ENCODE measurements at places on chromosomes 4 and X.

GRCh38 chrX:25124391-25124790 is 108.6 kb upstream of the ARX start:
- DNase-seq: no peak

DNA sequence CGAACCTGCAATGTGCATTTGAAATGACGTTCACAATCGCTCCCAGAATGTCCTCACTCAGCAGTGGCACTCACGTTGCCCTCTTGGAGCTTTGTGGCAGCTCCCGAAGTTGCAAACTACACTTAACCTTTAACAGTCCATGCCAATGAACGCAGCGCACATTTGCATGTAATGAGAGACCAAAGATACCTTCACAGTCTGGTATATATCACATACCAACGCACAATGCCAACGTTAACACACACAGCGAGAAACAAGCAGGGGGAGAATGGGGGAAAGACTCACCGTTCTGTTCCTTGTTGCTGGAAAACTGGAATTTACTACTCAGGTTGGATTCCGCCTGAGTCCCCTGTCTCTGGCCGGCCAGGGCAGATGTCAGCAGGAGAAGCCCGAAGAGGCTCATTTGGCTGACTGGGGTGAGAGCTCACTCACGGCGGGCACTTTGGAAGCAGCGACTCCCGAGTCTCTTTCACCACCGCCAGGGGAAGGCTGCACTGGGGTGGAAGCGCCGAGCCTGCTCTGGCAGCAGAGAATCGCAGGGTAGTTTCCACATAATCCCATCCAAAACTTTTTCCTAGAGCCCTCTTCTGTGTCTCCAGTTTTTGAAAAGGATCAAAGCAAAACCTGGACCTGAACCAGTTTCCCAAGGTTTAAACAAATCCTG is 966 bp downstream of the PDGFC start:
- peak; percentile 57 for DNase-seq

- DNase-seq: no peak
Measured at GRCh38 chrX:118585296-118585695, 89.7 kb downstream of the DOCK11 start.

DNA sequence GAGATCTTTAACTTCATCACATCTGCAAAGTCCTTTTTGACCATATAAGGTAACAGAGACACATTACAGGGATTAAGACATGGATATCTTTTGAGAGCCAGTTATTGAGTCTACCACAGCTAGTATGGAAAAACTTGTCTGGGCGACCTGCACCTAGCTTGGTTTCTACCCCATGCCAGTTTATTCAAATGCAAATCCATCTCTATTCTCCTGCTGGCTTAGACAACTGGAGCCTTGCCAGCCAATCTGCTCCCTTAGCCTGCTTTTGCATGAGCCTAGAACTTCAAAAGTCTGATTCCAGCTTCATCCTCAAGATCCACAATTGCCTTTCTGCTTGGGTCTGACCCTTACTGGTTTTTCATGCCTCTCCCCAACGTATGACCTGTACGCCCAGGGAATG is 212.0 kb upstream of the AFF2 start:
- DNase-seq: no peak

DNA sequence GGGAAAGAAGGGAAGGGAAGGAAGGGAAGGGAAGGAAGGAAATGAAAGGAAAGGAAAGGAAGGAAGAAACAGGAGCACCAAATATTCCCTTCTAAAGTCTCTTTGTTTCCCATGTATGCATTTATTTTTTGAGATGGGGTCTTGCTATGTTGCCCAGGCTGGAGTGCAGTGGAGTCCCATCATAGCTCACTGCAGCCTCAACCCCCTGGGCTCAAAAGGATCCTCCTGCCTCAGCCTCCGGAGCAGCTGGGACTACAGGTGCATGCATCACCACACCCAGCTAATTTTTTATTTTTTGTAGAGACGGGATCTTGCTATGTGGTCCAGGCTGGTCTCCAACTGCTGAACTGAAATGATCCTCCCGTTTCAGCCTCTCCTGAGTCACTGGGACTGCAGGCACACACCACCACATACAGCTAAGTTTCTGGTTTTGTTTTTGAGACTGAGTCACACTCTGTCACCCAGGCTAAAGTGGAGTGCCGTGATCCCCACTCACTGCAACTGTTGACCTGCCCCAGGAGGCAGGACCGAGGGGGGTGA is 102.8 kb downstream of the CRLF2 start:
- DNase-seq: no peak

DNA sequence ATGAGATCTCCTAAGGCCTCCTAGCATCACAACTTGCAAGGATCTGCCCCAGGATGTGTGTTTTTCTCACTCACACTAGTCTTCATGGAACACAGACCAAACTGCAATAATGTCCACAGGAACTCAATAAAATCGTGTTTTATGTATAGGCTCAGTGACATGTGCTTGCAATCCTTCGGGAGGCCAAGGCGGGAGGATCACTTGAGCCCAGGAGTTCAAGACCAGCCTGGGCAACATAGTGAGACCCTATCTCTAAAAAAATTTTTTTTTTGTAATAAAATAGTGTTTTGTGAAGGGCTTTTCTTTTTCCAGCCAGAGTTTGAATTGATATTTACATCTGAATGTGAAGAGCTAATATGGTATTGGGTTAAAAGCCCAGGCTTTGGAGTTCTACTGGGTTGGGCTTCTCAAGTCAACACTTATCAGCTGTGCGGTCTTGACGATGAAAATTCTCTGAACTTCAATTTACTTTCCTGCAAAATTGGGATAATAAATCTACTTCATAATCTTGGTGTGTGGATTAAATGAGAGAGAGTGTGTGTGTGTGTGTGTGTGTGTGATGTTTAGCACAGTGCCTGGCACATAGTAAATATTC is 38.7 kb upstream of the SETD7 start:
- DNase-seq: no peak

- DNase-seq: no peak
Measured at GRCh38 chr4:140070973-140071372, 83.0 kb downstream of the MAML3 start.

GRCh38 chr4:111639876-111640275 is 505.4 kb upstream of the FAM241A start:
- no peak for DNase-seq

GRCh38 chr4:1414831-1415680 is 8.8 kb upstream of the NKX1-1 start:
- DNase-seq: no peak

DNA sequence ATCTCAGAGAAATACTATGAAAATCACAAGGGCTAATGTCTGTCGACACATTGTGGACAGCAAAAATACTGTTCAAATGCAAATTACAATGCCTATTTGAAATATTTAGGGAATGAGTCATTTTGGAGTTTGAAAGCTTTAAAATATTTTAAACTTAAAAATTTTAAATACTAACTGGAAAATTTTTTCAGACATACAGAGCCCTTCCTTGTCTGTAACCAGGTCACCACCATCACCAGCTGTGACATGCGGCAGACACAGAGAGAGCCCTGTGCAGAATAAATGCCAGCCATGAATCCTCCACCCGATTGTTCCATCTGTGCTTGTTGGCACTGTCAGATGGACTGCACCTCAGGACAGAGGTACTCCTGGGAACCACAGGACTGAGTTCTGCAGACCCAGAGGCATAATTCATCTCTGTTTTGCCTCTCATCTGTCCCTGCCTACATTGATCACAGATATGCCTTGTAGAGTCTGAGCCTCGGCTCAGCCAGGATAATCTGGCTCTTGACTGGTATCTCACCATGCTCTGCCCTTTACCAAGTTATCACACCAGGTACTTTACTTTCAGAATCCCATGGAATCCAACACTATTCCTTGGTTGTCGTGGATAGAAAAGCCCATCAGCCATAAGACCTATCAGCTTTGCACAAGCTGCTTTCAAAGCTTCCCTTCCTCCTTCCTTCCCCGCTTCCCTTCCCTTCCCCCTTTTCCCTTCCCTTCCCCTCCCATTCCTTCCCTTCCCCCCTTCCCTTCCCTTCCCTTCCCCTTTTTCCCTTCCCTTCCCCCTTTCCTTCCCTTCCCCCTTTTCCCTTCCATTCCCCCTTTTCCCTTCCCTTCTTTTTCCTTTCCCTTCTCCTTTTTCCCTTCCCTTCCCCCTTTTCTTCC is 67.2 kb downstream of the TBC1D9 start:
- DNase-seq: no peak

GRCh38 chr4:147780137-147780777 is 48.4 kb downstream of the ARHGAP10 start:
- no peak for DNase-seq

GRCh38 chr4:88286897-88287296 is 2.5 kb upstream of the PPM1K start:
- DNase-seq: no peak

- DNase-seq: no peak
Measured at GRCh38 chr4:150381609-150382008, 200.3 kb upstream of the MAB21L2 start.

DNA sequence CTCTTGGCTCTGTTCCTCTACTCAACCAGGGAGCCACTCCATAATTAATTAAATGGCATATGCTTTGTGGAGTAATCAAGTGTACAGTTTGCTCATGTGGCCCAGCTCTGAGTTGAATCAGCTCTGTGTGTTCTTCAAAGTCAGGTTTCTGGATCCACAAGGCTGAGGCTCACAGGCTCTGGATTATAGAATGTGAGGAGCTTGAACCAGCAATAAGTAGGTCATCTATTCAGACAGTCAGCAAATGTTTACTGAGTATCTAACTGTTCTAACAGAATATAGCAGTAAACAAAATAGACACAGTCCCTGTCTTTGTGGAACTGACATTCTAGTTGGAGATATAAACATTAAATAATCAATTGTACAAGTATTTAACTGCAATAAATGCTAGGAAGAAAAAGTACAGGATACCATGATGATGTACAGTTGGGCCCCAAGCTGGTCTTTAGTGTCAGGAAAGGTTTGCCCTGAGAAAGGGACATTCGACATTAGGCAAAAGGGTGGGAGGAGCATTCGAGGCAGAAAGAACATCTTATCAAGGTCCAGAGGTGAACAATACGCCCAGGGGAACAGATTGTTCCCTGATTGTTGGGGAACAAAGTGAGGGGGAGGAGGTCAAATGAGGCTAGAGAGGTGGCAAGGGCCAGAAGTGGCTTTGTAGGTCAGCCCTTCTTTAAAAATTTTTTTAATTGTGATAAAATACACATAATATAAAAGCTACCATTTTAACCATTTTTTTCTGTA is 20.5 kb upstream of the TSR2 start:
- no peak for DNase-seq

DNA sequence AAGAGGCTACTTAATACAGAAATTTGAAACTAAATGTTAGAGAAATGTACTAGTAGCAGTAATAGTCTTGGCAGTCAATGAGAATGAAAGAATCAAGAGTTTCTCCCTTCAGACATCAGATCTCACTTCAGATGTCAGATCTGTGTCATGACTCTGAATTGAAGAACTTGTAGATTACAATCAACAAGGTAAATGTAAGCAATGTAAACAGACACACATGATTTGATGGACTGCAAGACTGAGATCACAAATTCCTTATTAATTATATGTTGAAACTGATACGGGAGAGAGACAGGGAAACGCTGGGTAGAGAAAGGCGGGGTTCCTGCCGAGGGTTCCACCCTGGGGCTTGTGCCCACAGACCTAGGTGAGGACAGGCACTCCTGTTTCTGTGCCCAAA is 65.5 kb upstream of the HHIP start:
- no peak for DNase-seq

DNA sequence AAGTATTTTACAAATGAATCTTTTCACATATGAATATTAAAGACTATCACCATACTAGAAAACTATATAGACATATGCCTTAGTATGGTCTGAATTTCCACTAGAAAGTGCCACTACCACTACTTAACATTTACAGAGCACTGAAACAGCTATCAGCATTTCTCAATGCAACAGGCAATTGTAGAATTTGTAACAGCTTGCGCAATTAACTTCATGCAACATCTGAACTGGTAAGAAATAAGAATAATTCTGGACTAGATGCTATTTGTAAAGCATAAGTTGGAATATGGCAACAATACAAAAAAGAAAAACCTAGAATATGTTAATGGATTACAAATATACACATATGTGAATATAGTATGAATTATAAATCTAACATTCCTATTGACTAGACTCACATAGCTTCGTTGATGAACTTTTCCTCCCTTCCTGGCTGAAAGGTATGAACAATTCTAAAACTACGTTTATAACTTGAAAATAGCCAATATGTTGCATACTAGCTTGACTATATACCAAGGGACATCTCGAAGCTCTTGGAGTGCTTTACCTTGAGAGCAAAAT is 82.0 kb downstream of the ATP8A1 start:
- DNase-seq: no peak

GRCh38 chr4:162871990-162872389 is 294.7 kb downstream of the NAF1 start:
- DNase-seq: no peak

- DNase-seq: no peak
Measured at GRCh38 chr4:52645300-52645699, 13.8 kb downstream of the USP46 start.

- DNase-seq: no peak
Measured at GRCh38 chr4:86657910-86658309, 63.8 kb downstream of the PTPN13 start.

GRCh38 chr4:81486502-81486901 is 14.8 kb upstream of the RASGEF1B start:
- no peak for DNase-seq

DNA sequence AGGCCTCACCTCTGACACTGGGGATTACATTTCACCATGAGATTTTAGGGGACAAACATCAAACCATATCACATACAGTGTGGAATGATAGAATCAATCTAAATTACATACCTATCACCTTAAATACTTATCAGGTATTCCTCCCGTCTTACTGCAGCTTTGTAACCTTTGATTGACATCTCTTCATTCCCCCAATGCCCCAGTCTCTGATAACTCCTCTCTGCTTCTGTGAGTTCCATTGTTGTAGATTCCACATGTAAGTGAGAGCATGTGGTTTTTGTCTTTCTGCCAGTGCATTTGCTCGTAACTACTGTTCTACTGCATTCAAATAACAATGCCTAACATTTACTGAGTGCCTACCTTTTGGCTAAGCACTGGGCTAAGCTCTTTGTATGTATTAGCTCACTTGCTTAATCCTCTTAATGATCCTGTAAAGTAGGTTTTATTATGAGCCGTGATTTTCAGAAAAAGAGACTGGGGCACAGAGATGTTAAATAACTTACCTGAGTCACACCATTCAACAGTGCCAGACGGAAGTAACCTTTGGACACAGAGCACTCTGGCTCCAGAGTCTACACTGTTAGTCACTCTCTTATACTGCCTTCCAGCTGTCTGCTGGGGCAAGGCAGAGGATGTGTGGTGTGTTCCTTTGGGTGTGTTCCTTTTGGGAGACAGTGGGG is 63.7 kb upstream of the ESX1 start:
- no peak for DNase-seq

GRCh38 chr4:37968747-37969146 is 8.5 kb downstream of the PTTG2 start:
- no peak for DNase-seq

- peak; percentile 20 for DNase-seq
Measured at GRCh38 chr4:136369073-136369472, 1163.2 kb downstream of the PCDH18 start.
